ENCODE measurements at places on chromosomes 1 and 21.

DNA sequence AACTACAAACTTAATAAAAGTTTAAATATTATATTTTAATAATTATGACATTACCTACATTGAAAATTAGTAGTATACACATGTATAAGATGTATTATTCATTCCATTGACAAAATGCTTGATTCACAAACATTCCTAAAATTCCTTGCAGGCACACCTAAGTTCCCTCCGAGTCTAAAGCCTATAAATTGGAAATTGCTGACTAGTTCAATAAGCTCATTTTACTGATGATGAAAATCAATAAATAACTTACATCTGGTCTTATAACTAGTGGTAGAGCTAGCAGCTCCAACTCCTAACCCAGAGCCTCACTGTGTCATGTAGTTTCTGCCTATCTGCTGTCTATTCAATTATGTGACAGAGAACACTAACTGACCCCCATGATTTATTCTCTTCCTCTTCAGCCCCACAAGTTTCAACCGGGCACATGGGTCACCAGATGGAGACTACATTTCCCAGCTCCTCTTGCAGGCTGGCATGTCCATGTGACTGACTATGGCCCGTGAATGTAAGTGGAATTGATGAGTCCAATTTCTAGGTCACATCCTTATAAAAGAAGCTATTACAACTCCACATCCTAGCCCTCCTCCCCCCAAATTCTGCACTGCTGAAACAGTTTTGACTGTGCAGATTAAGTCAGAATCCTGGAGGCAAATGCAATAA, 29.6 kb upstream of the LRRC8D start:
- H3K27ac ChIP-seq = peak overlapping the region; percentile 4
- no peaks in the 10 kb centered on the region for H3K36me3 ChIP-seq
- no peak for DNase-seq
- peaks cover 23% of the 10 kb centered on the region for H3K4me1 ChIP-seq

DNA sequence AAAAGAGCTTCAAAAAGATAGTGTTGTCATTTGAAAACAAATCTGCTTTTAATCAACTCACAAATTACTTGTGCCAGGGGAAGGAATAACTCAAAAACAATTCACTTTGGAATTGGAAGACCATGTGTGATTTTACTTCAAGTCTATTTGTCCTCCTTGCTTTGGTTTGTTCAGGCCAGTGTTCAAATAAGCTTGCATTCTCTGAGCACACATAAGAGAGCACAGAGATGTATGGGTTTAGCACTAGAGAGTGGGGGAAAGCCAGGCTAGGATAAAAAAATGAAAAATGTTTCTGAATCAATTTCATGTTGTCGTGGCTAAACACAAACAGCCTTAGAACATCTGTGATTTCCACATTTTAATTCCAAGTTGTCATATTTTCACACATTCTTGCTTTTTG, 325.7 kb upstream of the LYPLAL1 start:
- H3K36me3 ChIP-seq = no peaks in the 10 kb centered on the region
- H3K27me3 ChIP-seq = no peaks in the 10 kb centered on the region
- H3K27ac ChIP-seq = no peak overlapping the region
- H3K4me1 ChIP-seq = no peaks in the 10 kb centered on the region
- no peak overlapping the region for H3K4me3 ChIP-seq
- DNase-seq = no peak

DNA sequence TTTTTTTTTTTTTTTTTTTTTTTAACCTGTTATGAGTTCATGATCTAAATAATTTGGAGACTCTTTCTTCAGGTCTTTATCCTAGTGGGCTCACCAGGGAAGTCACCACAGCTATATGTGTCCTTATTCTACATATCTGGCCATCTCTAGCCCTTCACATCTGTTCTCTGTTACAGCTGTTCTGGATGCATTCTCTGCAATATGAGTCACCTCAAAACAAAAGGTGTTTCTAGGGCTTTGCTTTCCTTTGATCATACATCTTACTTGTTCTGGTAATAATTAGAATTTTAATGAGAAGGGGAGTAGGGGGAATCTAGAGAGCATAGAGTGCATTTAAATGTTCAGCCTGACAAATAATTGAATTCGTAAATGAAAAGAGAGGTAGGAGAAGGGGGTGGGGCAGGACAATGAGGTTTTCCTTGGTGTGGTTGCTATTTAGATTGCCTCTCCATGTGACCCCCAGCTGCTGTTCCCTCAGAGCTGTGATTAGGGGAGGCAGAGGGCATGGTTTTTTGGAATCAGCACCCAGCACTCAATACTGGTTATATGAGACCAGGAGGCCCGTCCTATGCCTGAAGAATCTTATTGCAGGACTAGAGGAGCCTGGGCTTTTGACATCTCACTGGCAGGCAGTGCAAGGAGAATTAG, 8.0 kb downstream of the SYT6 start:
- peaks cover 20% of the 10 kb centered on the region for H3K27me3 ChIP-seq
- H3K4me3 ChIP-seq = no peak overlapping the region
- H3K36me3 ChIP-seq = no peaks in the 10 kb centered on the region
- DNase-seq = no peak
- H3K4me1 ChIP-seq = no peaks in the 10 kb centered on the region

- H3K27ac ChIP-seq = no peak overlapping the region
- DNase-seq = no peak
- no peak overlapping the region for H3K4me3 ChIP-seq
- no peaks in the 10 kb centered on the region for H3K36me3 ChIP-seq
Observed at GRCh38 chr1:56137521-56138505, 441.6 kb downstream of the PLPP3 start.

- H3K4me3 ChIP-seq = no peak overlapping the region
- H3K36me3 ChIP-seq = peaks cover 2% of the 10 kb centered on the region
- no peak overlapping the region for H3K27ac ChIP-seq
- peaks cover 13% of the 10 kb centered on the region for H3K4me1 ChIP-seq
Observed at GRCh38 chr1:147851149-147851548, 51.4 kb upstream of the GJA8 start.

- H3K27ac ChIP-seq = no peak overlapping the region
- peaks cover 55% of the 10 kb centered on the region for H3K4me1 ChIP-seq
- peak overlapping the region; percentile 61 for H3K4me3 ChIP-seq
- no peak for DNase-seq
Observed at GRCh38 chr1:8873506-8874229, 4.8 kb downstream of the ENO1 start.

GRCh38 chr1:149848340-149849110, 50.8 kb upstream of the BOLA1 start:
- H3K4me3 ChIP-seq = peak overlapping the region; percentile 88
- peak overlapping the region; percentile 70 for H3K27ac ChIP-seq
- peaks cover 57% of the 10 kb centered on the region for H3K4me1 ChIP-seq
- no peaks in the 10 kb centered on the region for H3K36me3 ChIP-seq

- H3K4me1 ChIP-seq = peaks cover 32% of the 10 kb centered on the region
- no peak overlapping the region for H3K27ac ChIP-seq
- H3K27me3 ChIP-seq = no peaks in the 10 kb centered on the region
- H3K4me3 ChIP-seq = no peak overlapping the region
Observed at GRCh38 chr1:154155251-154155650, 378 bp upstream of the NUP210L start.

DNA sequence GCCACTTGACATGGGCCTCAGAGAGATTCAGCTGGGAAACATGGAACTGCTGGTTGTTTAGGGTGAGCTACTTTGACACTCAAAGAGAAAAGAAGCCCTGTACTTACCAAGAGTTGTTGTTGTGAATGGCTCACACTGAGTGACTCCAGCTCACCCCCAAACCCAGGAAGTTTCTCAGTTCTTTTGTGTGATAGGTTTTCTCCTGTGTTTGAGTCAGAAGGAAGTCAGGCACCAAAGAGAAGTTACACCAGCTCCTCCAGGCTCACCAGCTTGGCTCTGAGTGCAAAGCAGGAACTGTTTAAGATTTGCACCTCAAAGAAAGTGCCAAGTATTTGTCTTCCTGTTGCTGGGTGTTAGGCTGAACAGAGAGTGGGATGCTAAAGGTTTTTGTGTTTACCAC, 111.2 kb upstream of the PROX1 start:
- H3K27me3 ChIP-seq = no peaks in the 10 kb centered on the region
- H3K4me3 ChIP-seq = no peak overlapping the region
- no peak overlapping the region for H3K27ac ChIP-seq
- no peaks in the 10 kb centered on the region for H3K36me3 ChIP-seq

- no peak for DNase-seq
- peaks cover 9% of the 10 kb centered on the region for H3K36me3 ChIP-seq
- H3K27ac ChIP-seq = no peak overlapping the region
- no peaks in the 10 kb centered on the region for H3K4me1 ChIP-seq
Observed at GRCh38 chr1:39965044-39965443, 10.1 kb downstream of the MFSD2A start.

DNA sequence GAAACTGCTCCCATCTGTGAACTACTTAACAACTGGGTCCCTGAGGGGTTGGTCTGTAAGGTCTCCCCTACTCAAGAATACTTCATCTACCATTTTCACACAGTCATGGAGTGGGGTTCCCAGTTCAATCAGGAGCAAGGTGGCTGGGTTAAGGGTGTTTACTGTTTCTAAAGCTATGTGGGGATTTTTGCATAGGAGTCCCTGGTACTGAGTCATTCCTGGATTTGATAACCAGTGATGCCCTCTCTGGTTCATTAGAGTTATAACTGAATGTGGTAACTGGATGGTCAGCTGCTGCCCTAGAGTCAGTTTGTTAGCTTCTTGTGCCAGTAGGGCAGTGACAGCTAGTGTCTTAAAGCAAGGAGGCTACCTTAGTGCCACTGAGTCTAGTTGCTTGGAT, 29.4 kb upstream of the KCNJ15 start:
- H3K4me3 ChIP-seq = no peak overlapping the region
- H3K4me1 ChIP-seq = no peaks in the 10 kb centered on the region
- DNase-seq = no peak

DNA sequence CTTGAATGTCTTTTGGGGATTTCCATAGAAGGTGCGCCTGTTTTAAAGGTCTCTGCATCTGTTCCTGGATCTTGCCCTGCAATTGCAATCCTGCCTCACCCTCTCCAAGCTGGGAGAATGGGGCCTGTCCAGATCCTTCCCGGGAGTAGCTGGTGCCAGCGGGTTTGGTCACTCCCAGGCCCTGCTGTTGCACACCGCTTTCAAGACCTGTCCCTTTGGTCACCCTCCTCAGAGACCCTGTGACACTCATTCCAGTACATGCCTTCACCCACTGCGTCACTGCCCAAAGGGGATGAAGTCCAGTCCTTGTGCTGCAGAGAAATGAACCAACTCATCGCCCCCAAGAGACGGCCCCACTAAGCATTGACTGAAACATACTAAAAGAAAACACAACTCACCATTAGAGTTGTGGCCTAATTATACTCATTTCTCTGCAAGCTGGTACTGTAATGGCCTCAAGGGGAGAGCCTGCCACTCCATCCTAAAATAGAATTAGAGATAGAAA, 1.9 kb upstream of the IRF2BP2 start:
- peak overlapping the region; percentile 92 for H3K4me3 ChIP-seq
- peaks cover 53% of the 10 kb centered on the region for H3K4me1 ChIP-seq
- peaks cover 6% of the 10 kb centered on the region for H3K27me3 ChIP-seq
- DNase-seq = no peak

DNA sequence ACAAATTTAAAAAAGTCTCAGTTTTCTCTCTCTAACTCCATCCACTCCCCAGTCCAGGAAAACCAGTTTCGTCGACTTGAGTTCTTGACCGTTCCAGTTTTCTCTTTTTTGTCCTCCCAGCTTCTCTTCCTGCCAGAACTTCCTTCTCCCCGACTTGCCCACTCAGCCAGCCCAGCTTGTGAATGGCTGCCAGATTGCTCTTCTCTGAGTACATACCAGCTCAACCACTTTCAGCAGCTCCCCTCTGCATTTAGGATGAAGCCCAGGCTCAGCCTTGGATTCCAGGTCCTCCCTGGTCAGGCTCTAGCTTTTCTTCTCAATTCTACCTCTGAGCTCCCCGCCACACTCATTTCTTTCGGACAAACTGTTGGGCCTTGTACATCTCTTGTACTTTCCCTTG, 1.4 kb downstream of the DIO1 start:
- no peak overlapping the region for H3K27ac ChIP-seq
- no peak for DNase-seq
- H3K4me3 ChIP-seq = peak overlapping the region; percentile 33
- no peaks in the 10 kb centered on the region for H3K36me3 ChIP-seq

DNA sequence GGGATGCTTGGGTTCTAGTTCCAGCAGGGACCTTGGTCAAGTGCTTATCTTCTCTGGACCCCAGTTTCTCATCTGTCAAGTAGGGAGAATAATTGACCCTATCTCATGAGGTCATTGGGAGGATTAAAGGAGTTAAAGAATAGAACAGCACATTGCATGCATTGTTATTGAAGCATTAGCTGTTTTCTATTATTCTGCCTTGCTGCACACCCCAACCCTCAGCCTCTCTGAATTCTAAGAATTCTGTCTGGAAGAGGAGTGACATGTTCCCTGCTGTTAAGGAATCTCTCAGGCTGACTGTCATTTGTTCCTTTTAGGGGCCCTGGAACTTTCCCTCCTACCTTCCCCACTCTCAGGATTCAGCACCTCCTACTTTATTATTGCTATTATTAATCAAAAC, 73.9 kb downstream of the NENF start:
- peaks cover 2% of the 10 kb centered on the region for H3K36me3 ChIP-seq
- no peak overlapping the region for H3K4me3 ChIP-seq
- peaks cover under 1% of the 10 kb centered on the region for H3K27me3 ChIP-seq
- H3K4me1 ChIP-seq = peaks cover 31% of the 10 kb centered on the region
- no peak overlapping the region for H3K27ac ChIP-seq

DNA sequence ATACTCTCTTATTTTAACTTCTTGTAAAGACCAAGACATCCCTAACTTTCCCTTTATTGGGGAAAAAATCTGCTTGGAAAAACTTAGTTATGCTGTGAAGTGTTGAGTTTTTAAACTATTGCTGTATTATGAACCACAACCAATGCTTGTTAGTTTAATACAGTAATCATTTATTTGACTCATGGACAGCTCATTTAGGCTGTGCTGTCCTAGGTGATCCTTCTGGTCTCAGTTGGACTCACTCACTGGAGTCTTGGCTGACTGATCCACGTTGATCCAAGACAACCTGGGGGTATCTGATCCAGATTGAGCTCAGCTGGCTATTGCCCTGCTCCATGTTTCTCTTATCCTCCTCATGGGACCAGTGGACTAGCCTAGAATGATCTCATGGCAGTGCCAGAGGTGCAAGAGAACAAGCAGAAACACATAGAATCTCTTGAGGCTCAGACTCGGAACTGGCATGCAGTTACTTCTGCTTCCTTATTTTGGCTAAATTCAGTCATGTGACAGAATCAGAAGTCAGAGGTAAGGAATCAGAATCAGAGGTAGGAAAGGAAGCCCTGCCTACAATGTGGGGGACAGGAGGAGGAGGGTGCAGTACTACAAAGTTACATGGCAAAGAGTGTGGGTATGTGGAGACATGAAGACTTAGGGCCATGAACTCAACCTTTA, 156.5 kb downstream of the FGGY start:
- no peaks in the 10 kb centered on the region for H3K4me1 ChIP-seq
- no peak for DNase-seq
- no peak overlapping the region for H3K27ac ChIP-seq
- H3K36me3 ChIP-seq = no peaks in the 10 kb centered on the region
